ENCODE measurements at places on chromosomes 11 and 22. TPM values are rescaled to one million over a fixed set of nuclear protein-coding genes. Genes with fewer than 3 reads are reported as not detected.

TENM4 gene
- 73.8 TPM for total RNA-seq

TBX1 gene
- 2.2 TPM for total RNA-seq

FOLR1 gene
- 4.8 TPM for total RNA-seq

ZBTB16 gene
- total RNA-seq, result 26.2 TPM

CARD18 gene
- total RNA-seq, result 0.88 TPM

MS4A6A gene
- total RNA-seq, result 16.2 TPM

OR8G5 gene
- not detected for total RNA-seq

DNAJB7 gene
- total RNA-seq, result not detected

CD44 gene
- total RNA-seq, result 112 TPM

FGF4 gene
- total RNA-seq, result not detected

GUCY1A2 gene
- 55.1 TPM for total RNA-seq

KIAA1671 gene
- 25.1 TPM for total RNA-seq

TRIM66 gene
- total RNA-seq, result 13.0 TPM

PELI3 gene
- 13.6 TPM for total RNA-seq

TRIM51 gene
- not detected for total RNA-seq

UPB1 gene
- 2.5 TPM for total RNA-seq

PGR gene
- total RNA-seq, result 0.49 TPM

CEND1 gene
- total RNA-seq, result 6.4 TPM

OR51B4 gene
- not detected for total RNA-seq

DNHD1 gene
- total RNA-seq, result 12.1 TPM

OR51G1 gene
- not detected for total RNA-seq

ART1 gene
- not detected for total RNA-seq

KCNE3 gene
- total RNA-seq, result 5.8 TPM

TMEM151A gene
- total RNA-seq, result 4.0 TPM

SLC22A9 gene
- not detected for total RNA-seq

YIF1A gene
- 54.2 TPM for total RNA-seq

OR6T1 gene
- total RNA-seq, result not detected

BTG4 gene
- total RNA-seq, result not detected

ILK gene
- total RNA-seq, result 136 TPM

CREB3L1 gene
- total RNA-seq, result 35.6 TPM

Data from camera-type eye (tissue), 1 donor.